ENCODE measurements at places on chromosomes 13 and 19.

DNA sequence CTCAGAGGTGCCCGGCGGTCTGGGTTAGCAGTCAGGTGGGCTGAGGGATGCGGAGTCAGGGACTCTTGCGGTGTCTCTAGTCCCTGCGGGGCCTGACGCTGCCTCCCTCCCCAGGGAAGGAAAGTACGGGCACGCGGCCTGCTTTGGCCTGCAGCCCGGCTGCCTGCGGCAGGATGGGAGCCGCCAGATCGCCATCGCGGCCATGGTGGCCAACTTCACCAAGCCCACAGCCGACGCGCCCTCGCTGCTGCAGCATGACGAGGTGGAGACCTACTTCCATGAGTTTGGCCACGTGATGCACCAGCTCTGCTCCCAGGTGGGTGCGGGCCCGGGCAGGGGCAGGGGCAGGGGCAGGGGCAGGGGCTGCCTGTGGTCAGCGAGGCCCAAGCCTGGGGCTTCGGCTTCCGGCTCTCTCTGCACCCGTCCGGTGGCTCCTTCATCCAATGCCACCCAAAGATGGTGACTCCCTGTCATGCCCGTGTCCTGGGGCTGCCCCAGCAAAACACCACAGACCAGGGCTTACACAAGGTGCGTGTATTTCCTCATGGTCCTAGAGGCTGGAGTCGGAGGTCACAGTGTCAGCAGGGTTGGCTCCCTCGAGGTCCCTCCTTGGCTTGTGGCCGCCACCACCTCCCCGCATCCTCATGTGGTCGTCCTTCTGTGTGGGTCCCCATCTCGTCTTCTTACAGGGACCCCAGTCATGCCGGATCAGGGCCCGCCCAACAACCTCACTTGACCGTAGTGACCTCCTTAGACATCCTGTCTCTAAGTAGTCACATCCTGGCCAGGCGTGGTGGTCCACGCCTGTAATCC lies 11.3 kb upstream of the ZNF554 start:
- no peak for DNase-seq

GRCh38 chr19:23917856-23918255 lies 3.2 kb downstream of the ZNF726 start:
- no peak for DNase-seq

DNA sequence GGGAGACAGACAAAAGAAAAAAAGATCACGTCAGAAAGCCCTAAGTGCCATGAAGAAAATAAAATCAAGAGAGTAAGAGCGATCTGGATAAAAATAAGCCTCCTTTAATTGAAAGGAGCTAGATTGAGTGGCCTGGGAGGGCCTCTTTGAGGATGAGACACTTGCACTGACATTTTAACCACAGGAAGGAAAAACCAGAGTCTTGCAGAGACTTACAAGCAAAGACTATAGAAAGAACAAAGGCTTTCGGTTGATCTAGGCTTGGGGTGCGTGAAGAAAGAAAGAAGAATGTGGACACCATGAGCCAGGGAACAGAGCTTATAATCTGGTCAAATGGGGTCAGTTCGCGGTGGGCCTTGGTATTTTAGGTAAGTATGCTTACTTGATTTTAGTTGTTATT lies 342.7 kb downstream of the COG6 start:
- DNase-seq: no peak

- DNase-seq: no peak
Measured at GRCh38 chr19:46052896-46053295, 12.1 kb upstream of the IGFL4 start.

DNA sequence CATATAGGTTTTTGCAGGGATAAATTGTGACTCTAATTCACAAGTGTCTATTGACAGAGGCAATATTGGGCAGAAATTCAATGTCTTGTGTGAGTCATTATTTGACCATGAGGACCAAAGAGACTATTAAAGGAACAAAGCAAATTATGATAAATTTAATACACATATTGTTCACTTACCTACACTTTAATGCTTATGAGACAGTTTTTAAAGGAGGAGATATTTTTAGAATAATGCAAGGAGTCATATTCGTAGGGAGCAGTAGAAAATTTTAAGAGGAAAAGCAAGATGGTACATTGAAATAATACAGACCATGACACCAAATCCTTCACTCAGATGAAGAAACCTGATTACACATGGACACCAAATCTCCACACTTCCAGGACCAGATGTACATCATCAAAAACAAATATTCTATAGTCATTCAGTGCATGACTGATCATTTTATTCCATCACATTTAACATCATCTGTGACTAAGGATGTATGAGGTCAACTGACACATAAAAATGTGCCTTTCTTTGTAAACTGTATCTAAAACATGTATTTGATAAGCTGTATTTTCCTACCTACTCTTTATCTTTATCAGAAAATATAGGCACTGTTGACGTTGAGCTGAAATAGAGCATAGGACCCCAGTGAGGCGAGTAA lies 4.2 kb upstream of the OR7A17 start:
- no peak for DNase-seq

GRCh38 chr19:41998246-41999020 lies 4.4 kb upstream of the ATP1A3 start:
- no peak for DNase-seq

GRCh38 chr19:5974721-5975387 lies 3.1 kb downstream of the RANBP3 start:
- no peak for DNase-seq

DNA sequence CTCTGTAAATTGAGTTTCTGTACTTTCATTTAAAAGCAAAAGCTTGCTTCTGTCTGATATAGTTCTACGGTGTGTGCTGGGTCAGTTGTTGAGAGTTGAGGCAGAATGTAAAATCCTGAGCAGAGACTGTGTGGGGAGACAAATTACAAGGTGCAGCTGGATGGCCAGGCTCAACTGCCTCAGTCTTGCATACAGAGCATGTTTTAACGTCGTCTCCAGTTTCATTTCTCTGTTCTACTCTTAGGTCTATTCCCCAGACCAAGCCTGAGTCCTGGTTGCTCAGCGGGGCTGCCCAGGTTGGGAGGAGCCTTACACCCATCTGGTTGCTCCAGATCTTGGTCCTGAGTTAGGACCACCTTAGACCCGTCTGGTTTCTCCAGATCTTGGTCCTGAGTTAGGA lies 54.4 kb upstream of the MEDAG start:
- no peak for DNase-seq

GRCh38 chr13:85347251-85347650 lies 452.0 kb downstream of the SLITRK6 start:
- DNase-seq: no peak

DNA sequence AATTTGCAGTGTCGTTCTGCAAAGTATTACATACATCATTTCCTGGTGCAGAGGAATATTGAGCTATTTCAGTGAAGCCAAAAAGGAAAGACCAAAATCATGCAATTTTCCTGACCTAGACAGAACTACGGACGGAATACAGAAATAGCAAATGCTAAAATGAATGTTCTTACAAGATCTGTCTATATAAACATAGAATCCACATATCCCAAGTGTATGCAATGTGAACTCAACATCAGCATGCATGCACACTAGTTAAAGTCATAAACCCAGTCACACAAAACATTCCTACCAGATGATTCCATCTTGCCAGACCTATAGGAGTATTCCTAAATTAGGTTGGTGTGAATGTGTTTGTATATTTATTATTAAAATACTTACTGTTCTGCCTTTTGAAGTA lies 383.7 kb upstream of the ZNF507 start:
- no peak for DNase-seq

DNA sequence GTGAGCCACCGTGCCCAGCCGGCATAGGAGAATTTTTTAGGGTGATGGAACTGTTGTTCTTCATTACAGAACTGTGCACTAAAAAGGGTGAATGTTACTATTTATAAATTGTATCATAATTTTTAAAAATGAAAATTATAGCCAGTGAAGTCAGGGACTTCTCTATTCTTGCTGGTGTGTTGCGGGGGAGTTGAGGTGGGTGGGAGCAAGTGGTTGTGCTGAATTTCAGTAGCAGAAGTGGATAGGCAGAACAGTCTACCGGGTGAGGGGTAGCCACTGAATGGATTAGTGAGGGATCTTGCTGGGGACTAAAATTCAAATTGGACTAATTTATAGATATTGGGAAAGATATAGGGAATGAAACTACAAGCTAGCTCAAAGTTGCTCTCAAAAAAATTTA lies 74.0 kb downstream of the CAB39L start:
- peak; percentile 56 for DNase-seq

DNA sequence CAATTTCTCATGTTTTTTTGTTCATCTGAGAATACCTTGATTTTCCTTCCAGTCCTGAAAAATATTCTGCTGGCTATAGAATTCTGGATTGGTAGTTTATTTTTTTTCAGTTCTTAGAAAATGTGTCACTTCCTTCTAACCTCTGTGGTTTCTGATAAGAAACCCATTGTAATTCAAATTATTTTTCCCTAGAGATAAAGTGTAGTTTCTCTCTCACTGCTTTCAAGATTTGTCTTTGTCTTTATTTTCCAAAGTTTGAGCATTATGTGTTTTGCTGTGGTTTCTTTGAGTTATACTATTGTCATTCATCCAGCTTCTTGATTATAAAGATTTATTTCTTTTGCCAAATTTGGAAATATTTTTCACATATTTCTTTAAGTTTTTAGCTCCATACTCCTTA lies 324.0 kb upstream of the SPRY2 start:
- no peak for DNase-seq

DNA sequence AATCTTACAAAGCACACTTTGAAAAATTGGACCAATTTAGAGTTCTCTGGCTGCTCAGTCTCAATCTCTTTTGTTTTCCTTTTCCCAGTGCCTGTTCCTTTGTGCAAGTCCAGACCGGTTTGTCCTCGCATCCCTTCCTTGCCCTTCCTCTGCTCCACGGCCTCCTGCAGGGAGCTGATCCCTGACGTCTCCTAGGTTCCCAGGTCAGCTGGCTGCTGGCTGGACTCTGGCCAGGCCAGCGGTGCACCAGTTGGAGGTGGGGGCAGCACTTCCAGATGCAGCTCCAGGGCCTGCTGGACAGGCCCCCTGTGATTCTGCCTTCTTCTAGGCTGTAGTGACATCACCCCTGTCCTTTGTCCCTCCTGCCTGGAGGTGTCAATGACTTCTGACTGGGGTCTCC lies 44.0 kb upstream of the KPNA3 start:
- DNase-seq: no peak

DNA sequence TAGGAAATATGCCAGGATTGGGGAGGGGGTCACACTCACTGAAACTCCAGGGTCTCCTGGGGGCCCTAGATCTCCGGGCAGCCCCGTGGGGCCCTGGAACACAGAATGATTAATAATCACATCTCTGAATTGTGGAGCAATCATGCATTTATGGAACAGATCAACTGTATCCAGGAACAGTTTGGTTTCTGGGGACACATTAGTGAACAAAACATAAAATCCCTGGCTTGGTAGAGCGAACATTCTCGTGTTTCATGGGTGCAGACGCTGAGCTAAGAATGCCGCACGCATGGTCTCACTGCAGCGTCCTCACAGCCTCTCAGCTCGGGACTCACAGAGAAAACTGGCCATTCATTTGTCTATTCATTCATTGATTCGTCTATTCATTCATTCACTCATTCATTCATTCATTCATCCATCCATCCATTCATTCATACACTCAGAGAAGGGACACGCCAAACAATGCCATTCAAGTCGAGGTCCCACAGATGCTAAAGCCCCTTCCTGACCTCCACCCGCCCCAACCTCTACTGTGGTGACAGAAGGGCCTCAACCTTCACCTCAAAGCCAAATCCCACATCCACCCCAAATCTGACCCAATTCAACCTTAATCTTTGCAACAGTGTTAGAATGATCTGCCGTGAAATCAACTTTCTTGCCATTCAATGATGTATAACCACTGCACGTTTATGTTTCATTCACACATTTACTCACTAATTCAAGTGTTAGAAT lies 35.0 kb upstream of the OLFM2 start:
- DNase-seq: no peak

DNA sequence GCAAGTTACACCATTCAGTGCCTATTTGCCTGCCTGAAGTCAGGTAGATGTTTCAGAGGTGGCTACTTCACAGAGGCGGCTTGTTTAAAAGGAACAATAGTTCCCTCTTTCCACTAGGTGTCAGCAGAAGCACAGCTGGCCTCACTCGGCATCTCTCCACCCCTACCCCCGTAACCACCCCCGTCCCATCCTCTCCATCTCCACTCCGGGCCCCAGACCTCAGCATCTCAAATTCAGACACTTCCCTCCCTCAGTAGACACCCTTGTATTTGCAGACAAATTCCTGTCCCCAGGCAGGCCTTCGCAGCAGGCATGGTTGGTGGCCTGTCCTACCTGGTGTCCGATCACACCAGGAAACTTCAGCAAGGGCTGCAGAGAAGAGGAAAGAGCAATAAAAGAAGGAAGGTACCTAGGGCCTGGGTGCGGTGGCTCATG lies 9.1 kb upstream of the DPP9 start:
- no peak for DNase-seq

DNA sequence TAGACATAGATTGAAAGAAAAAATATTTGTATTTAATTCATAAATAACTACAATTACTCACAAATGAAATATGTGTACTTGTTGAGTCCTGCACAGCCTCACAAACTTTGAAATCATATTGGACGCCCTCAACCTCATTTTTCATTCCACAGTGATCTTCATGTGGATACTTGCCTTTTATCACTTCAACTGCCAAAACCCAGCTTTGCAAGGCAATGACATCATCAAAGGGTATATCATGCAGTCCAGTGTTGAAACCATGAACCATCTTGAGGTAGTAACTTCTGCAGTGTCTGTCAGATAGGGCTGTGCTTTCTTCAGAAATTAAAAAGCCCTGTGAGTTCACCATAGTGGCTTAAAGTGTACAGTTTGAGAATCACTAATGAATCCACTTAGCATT lies 82.2 kb downstream of the HS6ST3 start:
- DNase-seq: no peak

- peak; percentile 73 for DNase-seq
Measured at GRCh38 chr19:46068345-46069258, 27.8 kb upstream of the IGFL4 start.

DNA sequence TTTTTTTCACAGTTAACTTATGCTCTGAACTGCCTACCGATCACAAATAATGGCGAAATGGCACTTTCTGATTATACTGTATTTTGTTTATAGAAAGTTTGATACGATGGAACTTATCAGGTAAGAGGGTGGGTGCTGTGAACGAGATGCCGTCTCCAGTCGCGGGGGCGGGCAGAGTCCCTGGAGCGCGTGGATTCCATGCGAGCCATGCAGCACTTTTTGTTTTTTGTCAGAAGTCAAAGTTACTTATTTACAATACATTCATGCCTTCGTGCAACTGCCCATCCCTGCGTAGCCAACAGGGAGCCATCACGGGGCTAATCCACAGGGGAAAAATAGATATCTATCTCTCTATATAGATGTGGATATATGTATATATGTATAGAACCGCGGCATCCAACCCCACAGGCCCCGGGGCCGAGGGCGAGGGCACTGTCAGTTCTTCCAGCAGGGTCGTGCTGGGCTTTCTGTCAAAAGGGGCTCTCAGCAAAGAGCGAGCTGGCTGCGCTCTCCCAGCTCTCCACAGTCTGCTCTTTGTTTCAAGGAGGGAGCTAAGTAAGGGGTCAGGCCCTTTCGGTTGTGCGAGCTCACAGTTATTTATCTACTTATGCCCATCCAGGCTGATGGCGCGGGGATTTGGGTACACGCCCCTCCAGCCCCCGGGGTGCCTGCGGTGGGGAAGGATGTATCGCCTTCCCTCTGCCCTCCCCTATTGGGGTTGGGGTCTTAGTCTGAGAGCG lies 3.4 kb downstream of the SLITRK1 start:
- DNase-seq: no peak
